ENCODE measurements at places on chromosomes 2 and 18. TPM values are rescaled to one million over a fixed set of nuclear protein-coding genes. Genes with fewer than 3 reads are reported as not detected.

RBBP8 gene
- 31.5 TPM for total RNA-seq

FBLN7 gene
- 0.86 TPM for total RNA-seq

DSG1 gene
- not detected for total RNA-seq

ABCB11 gene
- 0.02 TPM for total RNA-seq

POTEF gene
- total RNA-seq = not detected

PGAP1 gene
- total RNA-seq = 3.2 TPM

DHX57 gene
- total RNA-seq = 20.8 TPM

CEP192 gene
- total RNA-seq = 11.2 TPM

IL36A gene
- not detected for total RNA-seq

CD28 gene
- total RNA-seq = not detected

ASB18 gene
- not detected for total RNA-seq

KLHL41 gene
- 0.20 TPM for total RNA-seq

ZC3H6 gene
- 0.34 TPM for total RNA-seq

ACMSD gene
- not detected for total RNA-seq

BZW1 gene
- total RNA-seq = 437 TPM

SPIRE1 gene
- 26.9 TPM for total RNA-seq

NYAP2 gene
- 0.02 TPM for total RNA-seq

C2orf78 gene
- not detected for total RNA-seq

SESTD1 gene
- total RNA-seq = 22.7 TPM

DSG2 gene
- total RNA-seq = 68.1 TPM

MC4R gene
- total RNA-seq = not detected

MRPS5 gene
- total RNA-seq = 78.0 TPM

NAT8 gene
- total RNA-seq = not detected

RAD51AP2 gene
- total RNA-seq = not detected

MEP1B gene
- total RNA-seq = 0.15 TPM

CFAP65 gene
- total RNA-seq = 0.15 TPM

RBKS gene
- total RNA-seq = 8.8 TPM

SLC9A4 gene
- not detected for total RNA-seq

ANKRD62 gene
- not detected for total RNA-seq

KCNS3 gene
- 1.2 TPM for total RNA-seq

NEU2 gene
- not detected for total RNA-seq

ECEL1 gene
- total RNA-seq = 0.30 TPM

CFAP210 gene
- 0.28 TPM for total RNA-seq

MYL12A gene
- 322 TPM for total RNA-seq

ALPP gene
- total RNA-seq = 0.37 TPM

ERICH2 gene
- not detected for total RNA-seq

SKA1 gene
- 12.2 TPM for total RNA-seq

All from A549 treated with DMSO at 1 μM for 4 hours (cell line).